Fibroblast of skin of scalp (primary cell): ENCODE measurements at places on chromosomes 11 and 22.

- DNase-seq: no peak
These were observed 1120.5 kb downstream of the BRD1 start for GRCh38 chr22:48706934-48707762.

DNA sequence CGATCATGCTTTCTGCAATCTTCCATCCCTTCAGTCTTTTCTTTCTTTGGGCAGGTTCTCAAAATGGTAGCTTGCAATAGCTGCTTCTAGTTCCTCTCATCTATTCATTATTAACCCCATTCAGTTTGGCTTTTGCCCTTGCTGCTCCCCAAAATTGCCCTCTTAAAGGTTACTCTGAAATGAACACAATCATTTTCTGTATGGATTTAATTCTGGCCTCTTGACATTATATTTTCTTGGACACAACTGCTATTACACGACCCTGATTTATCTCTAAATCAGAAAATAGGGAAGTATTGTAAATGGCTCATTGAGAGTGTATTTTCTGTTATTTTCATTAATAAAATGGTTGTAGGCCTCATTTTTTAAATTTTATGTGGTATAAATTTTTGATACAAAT, at the start of gene ANGPTL5:
Gene ANGPTL5 (minus strand): TSS at position 101 of the 400 bp plus-strand sequence. CDS start 8,613 bp downstream, outside the sequence.
- no peak for DNase-seq

- no peak for DNase-seq
These were observed 790 bp downstream of the IFITM5 start for GRCh38 chr11:298406-299065.

- DNase-seq: no peak
These were observed 784.5 kb downstream of the BRD1 start for GRCh38 chr22:49042877-49043859.

DNA sequence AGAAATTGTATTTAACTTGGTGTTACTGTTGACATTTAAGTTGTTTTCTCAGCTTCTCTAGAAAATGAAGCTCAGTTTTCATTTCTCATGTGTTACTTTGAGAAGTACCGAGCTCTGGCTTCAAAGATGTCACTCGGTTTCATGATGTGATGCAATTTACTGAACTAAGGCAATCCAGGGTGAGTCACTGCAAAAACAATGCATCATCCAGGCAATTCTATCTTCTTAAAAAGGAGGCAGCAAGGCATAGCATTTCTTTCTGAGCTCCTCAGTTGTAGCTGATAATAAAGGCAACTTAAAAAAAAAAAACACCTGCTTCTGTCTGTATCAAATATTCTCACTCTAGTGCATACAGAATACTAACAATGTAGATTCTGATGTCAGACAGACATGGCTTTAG, 91.1 kb upstream of the KCNA4 start:
- peak; percentile 87 for DNase-seq

DNA sequence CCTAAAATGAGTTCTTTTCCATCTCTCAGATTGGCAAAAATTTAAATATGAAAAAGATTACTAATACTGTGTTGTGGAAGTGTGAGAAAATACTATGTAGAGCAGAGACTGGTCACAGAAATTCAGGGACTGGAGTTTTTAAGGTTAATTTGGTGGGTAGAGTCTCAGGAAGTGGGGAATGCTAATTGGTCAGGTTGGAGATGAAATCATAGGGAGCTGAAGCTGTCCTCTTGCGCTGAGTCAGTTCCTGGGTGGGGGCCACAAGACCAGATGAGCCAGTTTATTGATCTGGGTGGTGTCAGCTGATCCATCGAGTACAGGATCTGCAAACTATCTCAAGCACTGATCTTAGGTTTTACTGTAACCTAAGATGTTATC, 29.4 kb upstream of the TMEM86A start:
- no peak for DNase-seq

DNA sequence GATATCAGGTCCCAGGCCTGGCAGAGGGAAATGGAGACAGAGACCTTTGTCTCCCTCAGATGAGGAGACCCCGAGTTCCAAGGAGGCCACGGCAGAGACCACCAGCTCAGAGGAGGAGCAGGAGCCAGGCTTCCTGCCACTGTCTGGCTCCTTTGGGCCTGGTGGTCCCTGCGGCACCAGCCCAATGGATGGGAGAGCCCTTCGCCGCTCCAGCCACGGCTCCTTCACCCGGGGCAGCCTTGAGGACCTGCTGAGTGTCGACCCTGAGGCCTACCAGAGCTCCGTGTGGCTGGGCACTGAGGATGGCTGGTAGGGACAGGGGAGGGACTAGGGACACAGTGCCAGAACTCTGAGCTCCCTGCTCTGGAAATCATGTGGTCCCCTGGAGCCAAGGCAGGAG, 13.1 kb upstream of the RELT start:
- no peak for DNase-seq

GRCh38 chr22:42022162-42022847, 23.7 kb downstream of the WBP2NL start:
- no peak for DNase-seq

DNA sequence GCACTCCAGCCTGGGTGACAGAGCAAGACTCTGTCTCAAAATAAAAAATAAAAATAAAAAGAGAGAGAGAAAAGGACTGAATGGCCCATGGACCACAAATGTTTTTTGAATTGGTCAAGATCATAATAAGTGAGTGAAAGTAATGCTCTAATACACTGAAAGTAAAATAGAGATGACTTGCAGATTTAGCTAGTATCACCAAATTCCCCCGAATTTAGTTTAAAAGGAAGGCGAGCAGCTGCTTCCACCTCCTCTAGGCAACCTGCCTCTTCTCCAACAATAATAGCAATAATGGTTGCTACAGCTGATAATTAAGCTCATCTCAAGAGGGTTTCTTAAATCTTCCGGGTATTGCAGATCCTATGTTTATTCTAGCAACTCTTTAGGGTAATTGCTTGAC, 36.8 kb downstream of the CELF1 start:
- no peak for DNase-seq

- no peak for DNase-seq
These were observed 86.2 kb upstream of the ASPHD2 start for GRCh38 chr22:26342745-26343410.

GRCh38 chr11:117908959-117909610, 20.1 kb downstream of the TMPRSS13 start:
- DNase-seq: no peak

GRCh38 chr11:38791346-38791961, 2193.4 kb upstream of the RAG2 start:
- peak; percentile 72 for DNase-seq

DNA sequence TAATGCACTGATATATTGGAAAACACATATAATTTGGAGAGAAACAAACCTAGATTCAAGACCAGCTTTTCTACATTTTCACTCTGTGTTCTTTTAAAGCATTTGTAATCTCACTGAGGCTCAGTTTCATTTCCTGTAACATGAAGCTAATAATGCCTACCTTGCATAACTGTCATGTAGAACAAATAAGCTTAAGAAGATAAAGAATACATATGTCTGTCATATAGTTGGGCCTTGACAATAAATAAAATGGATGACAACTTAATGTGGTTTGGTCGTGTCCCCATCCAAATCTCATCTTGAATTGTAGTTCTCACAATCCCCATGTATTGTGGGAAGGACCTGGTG, 35.2 kb upstream of the FIBIN start:
- no peak for DNase-seq

DNA sequence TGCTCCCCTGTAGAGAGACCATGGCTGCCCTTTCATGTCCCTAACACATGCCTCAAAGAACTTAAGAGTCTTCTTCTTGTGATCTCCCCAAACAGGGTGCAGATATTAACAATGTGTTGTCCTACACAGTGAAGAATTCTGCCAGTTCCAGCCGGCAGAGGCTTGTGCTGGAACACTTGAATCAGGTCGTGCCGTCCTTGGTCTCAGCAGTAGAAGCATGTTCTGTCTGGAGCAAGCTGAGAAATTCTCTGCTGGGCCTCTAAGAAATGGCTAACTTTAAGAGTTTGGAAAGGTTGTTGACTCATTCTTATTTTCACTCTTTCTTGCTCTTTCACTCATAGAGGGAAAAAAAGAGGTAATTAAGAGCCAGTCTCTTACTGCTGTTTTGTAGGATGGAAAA, 71.1 kb upstream of the SLC25A18 start:
- DNase-seq: no peak

GRCh38 chr11:73957654-73958361, 7.0 kb downstream of the DNAJB13 start:
- DNase-seq: no peak

GRCh38 chr11:131811383-131811782, 441.0 kb downstream of the NTM start:
- DNase-seq: no peak

DNA sequence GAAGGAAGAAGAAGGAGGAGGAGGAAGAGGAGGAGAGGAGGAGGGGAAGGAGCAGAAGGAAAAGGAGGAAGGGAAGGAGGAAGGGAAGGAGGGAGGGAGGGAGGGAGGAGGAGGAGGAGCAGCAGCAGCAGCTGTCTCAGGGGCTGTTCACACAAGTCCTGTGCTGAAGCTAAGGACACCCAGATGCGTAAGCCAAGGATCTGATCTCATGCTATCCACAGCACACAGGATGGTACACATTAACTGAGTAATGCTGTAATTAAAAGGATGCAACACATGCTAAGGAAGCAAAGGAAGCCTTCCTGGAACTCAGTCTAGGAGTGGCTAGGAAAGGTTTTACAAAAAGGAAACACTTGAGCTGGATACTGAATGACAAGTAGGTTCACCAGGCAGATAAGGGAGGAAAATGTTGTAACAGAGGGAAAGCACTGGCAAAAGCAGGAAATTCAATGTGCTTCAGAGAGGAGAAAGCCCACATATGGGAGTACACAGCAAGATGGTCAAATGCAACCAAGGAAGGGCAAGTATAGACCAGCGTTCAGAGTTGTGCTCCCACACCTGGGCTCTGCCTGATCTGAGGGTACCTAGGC, 32.0 kb downstream of the TRIM66 start:
- DNase-seq: peak; percentile 37

GRCh38 chr22:24587948-24588347, 4.9 kb downstream of the LRRC75B start:
- no peak for DNase-seq

GRCh38 chr11:93740031-93740729, 1.1 kb downstream of the TAF1D start:
- DNase-seq: peak; percentile 78

DNA sequence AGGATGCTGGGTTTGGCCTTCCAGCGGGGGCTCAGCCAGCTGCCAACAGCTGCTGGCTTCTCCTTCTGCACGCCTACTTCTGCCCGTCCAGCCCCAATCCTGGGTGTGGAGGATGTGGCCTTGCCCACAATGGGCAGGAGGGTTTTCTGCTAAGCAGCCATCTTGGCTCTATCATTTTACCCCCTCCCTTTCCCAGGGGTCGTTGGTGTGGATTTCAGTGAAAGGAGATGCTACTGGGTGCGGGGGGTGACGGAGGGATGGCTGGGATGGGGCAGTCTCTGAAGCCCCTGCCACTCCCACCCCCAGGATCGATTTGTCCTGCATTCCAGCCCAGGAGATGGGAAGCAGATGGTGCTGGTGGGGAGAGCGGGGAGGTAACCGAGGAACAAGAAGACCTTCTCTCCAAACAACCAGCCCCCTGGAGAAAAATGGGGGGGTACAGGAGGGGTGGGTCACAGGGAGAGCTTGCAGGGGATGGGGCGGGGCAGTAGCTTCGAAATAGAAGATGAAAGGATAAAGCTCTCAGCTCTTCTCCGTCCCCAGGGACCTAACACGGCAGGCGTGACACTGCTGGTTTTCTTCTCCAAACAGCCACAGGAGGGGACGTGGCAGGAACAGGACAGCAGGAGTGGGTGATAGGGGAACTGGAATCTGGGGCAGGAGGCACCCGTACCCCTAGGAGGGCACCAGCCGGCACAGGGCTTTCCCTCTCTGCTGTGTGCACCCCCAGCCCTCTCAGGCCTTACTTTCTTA, 68.9 kb downstream of the NECTIN1 start:
- DNase-seq: no peak

- no peak for DNase-seq
These were observed 20.3 kb upstream of the NLRP6 start for GRCh38 chr11:257766-258493.

- DNase-seq: peak; percentile 92
These were observed 15.4 kb downstream of the C11orf24 start for GRCh38 chr11:68256331-68256741.

DNA sequence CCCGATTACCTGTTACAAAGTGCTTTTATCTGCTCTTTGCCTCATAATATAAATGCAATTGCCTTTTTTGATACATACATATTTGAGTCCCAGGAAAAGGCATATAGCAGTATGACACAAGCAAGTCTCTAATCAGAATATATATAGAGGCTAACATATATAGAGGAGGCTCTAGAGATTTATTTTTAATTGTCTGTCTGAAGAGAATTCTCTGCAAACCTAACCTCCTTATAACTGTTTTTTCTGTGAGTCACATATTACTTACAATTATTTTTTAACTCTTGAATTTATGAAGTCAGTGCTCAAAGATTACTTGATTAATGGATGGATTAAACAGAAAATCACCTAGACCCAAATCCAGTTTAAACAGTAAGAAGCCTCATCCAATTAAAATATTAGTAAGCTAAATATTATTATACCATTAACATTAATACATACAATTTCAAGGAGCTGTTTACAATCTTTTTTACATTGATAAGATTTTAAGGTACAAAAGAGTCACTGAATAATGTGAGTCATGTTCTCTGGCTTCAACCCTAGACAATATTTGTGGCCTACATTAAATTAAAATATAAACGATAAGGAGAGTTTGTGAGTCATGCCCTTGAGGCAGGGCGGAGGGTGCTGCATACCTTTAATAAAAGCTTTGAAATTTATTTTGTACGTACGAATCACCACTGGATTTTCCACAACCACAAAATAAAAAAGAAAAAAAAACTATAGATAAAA, 19.2 kb upstream of the MMP13 start:
- peak; percentile 62 for DNase-seq

DNA sequence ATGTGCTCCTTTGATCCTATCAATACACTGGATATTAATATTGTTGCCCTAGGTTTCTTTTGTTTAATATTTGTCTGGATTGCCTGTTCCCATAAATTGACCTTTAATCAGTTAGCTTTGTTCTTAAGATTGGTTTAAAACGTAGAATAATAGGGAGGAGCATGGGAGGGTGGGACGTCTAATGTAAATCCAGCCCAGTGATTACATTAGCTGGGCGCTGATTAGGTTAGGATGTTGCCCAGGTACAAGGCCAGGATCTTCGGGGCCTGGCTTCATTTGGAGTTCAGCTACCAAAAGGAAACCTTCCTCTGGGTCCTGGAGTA, at the start of gene SRSF8:
Gene SRSF8 (plus strand): TSS at position 204 of the 323 bp plus-strand sequence. CDS start 308 bp downstream, outside the sequence.
- DNase-seq: no peak

GRCh38 chr11:84022201-84022600, 736.0 kb upstream of the CCDC90B start:
- DNase-seq: no peak
